Upper lobe of left lung (tissue), 6 donors: ENCODE measurements at places on chromosomes 7 and 10. TPM values are rescaled to one million over a fixed set of nuclear protein-coding genes. Genes with fewer than 3 reads are reported as not detected.
A peak's percentile ranks its signal among the peaks of the same experiment; 100 is the strongest.

DNA sequence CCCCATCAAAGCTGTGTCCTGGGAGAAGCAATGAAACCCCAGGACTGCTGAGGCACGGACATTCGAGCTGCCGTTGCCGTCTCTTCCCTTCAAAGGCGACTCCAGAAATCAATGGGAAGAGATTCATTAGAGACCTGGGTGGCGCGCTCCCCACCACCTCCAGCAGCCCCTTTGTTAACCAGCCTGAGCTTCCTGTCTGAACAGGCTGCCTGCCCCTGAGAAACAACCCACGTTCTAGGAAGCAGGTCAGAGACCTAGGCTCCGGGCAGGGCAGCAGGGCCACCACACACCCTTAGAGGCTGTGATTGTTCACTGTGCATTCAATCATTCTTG is 110.9 kb upstream of the PPIF start:
- no peak overlapping the region for H3K4me3 ChIP-seq
- H3K4me1 ChIP-seq: peaks cover 78% of the 10 kb centered on the region
- H3K27me3 ChIP-seq: no peaks in the 10 kb centered on the region
- DNase-seq: no peak
- peaks cover 13% of the 10 kb centered on the region for H3K36me3 ChIP-seq

CABCOCO1 gene
- total RNA-seq: 4.4 TPM

DNA sequence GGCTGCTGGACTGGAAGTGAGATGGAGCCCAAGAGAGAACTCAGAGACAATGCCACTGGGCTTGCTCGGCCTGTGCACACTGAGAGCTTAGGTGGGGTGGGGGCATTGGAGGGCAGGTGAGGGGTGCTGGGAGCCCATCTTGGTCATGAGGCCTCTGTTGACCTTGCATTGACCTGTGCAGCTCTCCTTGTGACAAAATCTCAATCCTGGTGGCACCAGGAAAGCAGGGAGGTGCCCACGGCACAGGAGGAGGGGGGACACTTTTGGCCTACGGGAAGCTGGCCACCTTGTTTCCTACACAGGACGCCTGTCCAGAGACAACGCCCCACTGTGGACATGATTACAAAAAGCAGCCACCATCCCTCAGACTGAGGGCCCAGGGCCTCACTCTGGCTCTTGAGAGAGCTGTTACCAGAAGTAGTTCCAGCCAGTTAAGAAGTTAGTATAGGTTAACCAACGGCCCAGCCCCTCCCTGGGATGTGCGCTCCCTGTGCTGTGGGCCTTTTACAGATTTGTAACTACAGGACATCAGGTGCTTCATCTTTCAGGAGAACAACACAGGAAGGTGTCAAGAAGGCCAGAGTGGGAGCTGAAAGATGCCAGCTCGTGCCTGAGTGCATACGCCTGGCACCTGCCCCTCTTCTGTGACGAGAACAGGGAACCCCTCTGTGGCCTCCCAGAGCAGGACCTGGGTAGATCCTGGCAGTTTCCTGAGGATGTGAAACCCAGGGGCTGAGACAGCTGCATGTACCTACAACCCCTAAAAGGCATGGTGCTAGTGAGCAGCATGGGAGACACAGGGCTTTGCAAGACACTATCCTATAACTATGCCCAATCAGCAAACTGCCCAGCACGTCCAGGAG is 10.3 kb downstream of the PKD1L1 start:
- no peaks in the 10 kb centered on the region for H3K36me3 ChIP-seq
- H3K4me1 ChIP-seq: peaks cover 24% of the 10 kb centered on the region
- no peak overlapping the region for H3K4me3 ChIP-seq
- no peak for DNase-seq
- no peak overlapping the region for H3K27ac ChIP-seq
- no peaks in the 10 kb centered on the region for H3K27me3 ChIP-seq

- H3K4me3 ChIP-seq: no peak overlapping the region
- DNase-seq: peak; percentile 90
- peaks cover 4% of the 10 kb centered on the region for H3K4me1 ChIP-seq
These were observed 12.7 kb upstream of the LARP4B start for GRCh38 chr10:944034-944831.

MKX gene
- 0.30 TPM for total RNA-seq

- H3K27me3 ChIP-seq: no peaks in the 10 kb centered on the region
- no peak overlapping the region for H3K4me3 ChIP-seq
- H3K36me3 ChIP-seq: no peaks in the 10 kb centered on the region
- no peak overlapping the region for H3K27ac ChIP-seq
- no peaks in the 10 kb centered on the region for H3K4me1 ChIP-seq
These were observed 95.9 kb downstream of the ST8SIA6 start for GRCh38 chr10:17358461-17358860.

GRCh38 chr7:19327018-19327417 is 181.8 kb upstream of the FERD3L start:
- no peak overlapping the region for H3K27ac ChIP-seq
- H3K36me3 ChIP-seq: no peaks in the 10 kb centered on the region
- no peak for DNase-seq
- no peaks in the 10 kb centered on the region for H3K27me3 ChIP-seq

- no peak for DNase-seq
- no peaks in the 10 kb centered on the region for H3K36me3 ChIP-seq
- H3K27ac ChIP-seq: no peak overlapping the region
- H3K4me1 ChIP-seq: no peaks in the 10 kb centered on the region
- no peak overlapping the region for H3K4me3 ChIP-seq
- H3K27me3 ChIP-seq: no peaks in the 10 kb centered on the region
These were observed 110.8 kb downstream of the TPK1 start for GRCh38 chr7:144725070-144725469.

DNA sequence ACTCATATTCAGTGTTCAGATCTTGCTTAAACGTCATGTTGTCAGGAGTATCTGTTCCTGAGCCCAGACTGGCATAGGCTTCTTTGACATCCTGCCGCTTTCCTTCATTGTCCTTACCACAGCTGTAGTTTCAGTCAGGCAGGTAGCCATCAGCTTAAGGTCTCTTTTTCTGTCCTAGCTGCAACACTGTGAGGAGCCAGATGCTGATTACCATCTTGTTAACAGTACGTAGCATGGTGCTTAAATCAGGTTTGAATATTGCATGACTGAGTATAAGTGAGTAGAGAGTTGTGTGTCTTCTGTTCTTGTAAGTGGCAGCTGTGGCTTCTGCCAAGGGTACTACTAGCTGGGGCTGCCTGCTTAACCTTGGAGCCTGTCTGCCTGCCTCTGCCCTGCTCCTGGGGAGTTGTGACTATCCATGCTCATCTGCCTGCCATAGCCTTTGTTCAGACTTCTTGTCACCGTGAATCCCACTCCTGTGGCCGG is 92.6 kb downstream of the MAPK8 start:
- H3K36me3 ChIP-seq: no peaks in the 10 kb centered on the region
- DNase-seq: no peak
- H3K27me3 ChIP-seq: no peaks in the 10 kb centered on the region
- peaks cover 14% of the 10 kb centered on the region for H3K4me1 ChIP-seq
- H3K4me3 ChIP-seq: no peak overlapping the region
- no peak overlapping the region for H3K27ac ChIP-seq

IMPDH1 gene
- 47.2 TPM for total RNA-seq

GRCh38 chr10:18246967-18247366 is 106.7 kb downstream of the CACNB2 start:
- H3K27me3 ChIP-seq: no peaks in the 10 kb centered on the region
- H3K4me3 ChIP-seq: no peak overlapping the region
- no peak for DNase-seq
- H3K4me1 ChIP-seq: no peaks in the 10 kb centered on the region
- no peaks in the 10 kb centered on the region for H3K36me3 ChIP-seq
- no peak overlapping the region for H3K27ac ChIP-seq

GRCh38 chr10:124383496-124383895 is 35.2 kb downstream of the OAT start:
- no peak for DNase-seq
- H3K27me3 ChIP-seq: peaks cover 4% of the 10 kb centered on the region

- DNase-seq: peak; percentile 78
- H3K27me3 ChIP-seq: no peaks in the 10 kb centered on the region
- H3K27ac ChIP-seq: no peak overlapping the region
- no peak overlapping the region for H3K4me3 ChIP-seq
- peaks cover 20% of the 10 kb centered on the region for H3K4me1 ChIP-seq
These were observed 25.5 kb downstream of the VOPP1 start for GRCh38 chr7:55546814-55547213.

CDHR3 gene
- total RNA-seq: 148 TPM

DNA sequence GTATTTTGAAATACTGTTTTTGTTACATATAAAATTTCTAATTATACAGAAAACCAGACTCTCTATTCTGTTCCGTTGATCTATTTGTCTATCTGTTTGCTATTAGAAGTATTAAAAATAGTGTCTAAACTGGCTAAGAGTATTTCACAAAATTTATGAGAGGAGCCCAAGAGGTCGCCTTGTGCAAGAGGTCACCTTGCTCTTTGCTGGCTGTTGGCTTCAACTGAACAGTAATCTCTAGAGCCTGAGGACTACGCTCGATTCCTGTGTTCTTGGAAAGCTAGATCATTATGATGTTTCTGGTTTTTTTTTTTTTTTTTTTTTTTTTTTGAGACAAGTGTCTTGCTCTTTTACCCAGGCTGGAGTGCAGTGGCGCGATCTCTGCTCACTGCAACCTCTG is 428.6 kb downstream of the LRMDA start:
- no peak overlapping the region for H3K4me3 ChIP-seq
- H3K4me1 ChIP-seq: no peaks in the 10 kb centered on the region
- DNase-seq: no peak
- H3K27ac ChIP-seq: no peak overlapping the region
- no peaks in the 10 kb centered on the region for H3K36me3 ChIP-seq
- no peaks in the 10 kb centered on the region for H3K27me3 ChIP-seq
